NCI-H1105 (cell line): ENCODE measurements at places on chromosomes 6 and 20.

DNA sequence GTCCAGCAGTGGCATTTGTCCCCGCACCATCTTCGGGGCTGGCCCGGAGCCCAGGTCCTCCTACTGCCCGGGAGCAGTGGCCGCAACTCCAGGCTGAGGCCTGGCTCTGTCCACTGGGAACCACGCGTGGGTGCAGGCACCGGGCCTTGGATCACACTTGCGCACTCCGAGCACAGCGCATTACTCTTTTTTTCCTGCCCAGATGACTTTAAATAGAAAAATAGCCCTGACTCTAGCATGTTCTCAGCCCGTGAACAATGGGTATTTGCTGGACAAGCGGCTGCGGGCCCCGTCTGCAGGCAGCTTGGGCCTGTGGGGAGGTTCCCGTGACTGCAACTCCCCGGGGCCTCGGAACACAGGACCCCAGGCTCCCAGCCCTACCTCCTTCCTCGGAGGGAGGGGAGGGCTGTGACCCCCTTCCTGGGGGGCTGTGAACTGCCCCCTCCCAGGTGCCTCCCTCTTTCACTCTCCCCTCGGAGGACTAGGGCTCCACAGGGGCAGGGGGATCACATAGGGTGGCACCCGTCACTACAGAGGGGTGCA, 162.2 kb downstream of the TBXT start:
- peak; percentile 42 for DNase-seq

DNA sequence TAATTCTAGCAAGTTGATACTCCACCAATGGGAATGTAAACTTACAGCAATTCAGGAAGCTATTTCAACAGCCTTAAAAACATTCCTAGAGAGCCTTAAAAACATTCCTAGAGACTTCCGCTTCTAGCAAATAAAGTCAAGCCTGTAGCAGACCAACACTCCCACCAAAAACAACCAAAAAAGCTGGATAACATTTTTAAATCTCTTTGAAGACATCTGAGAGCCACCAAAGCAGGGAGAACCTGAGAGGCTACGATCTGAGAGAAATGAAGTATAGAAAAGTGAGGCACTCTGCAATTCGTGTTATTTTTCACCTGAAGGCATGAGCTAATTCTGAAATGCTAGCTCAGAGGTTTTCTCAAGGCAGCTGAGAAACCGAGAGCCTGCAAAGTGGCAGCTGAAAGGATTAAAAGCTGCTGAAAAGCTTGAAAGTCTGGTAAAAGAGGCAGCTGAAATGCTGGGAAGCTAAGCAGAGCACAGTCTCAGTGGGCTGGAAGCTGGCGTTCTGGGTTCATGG, 20.9 kb downstream of the GPR63 start:
- DNase-seq = no peak

DNA sequence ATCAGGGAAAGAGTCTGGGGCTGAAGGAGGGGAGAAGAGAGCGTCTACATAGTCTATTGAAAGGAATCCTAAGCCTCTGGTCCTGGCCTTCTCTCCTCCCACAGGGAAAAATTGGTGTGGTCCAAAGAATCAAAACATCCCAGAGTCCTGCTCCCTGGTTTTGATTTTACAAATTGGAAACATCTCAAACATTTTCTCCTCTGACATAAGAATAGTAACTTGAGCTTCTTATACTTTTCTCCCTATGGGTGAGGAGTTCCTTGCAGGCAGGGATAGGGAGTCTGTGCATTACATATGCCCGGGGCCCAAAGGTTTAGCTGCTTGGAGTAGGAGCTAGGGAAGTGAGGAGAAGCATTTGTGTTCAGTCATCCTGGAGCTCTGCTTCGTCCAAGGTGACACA, 120.0 kb upstream of the GGTLC1 start:
- DNase-seq = no peak

DNA sequence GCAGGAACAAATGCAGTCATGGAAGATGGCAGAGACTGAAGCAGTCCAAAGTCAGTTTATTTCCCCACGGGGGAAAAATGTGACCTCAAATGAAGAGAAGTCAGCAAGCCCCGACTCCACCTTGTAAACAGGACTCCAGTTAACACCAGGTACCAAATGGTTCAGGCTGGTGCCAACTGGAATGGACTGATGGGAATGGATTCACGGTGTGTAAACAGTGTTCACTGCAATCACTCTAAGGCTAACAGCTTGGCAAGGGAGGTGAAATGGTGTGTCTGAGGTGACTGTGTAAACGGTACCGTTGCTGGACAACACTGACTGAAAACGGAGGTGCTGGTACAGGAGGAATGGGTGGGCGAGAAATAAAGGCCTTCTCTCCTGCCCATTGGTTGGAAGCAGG, 12.0 kb downstream of the PLAGL2 start:
- no peak for DNase-seq

GRCh38 chr6:158174514-158174913, 6.4 kb downstream of the GTF2H5 start:
- DNase-seq = no peak

GRCh38 chr6:46605091-46605797, 47.4 kb downstream of the CYP39A1 start:
- DNase-seq = no peak
